Iris pigment epithelial cell (primary cell): ENCODE measurements at places on chromosomes 5 and 9.

- no peak for DNase-seq
Observed at GRCh38 chr9:137479892-137480685, 21.0 kb upstream of the NSMF start.

GRCh38 chr5:34604119-34604675 lies 51.9 kb upstream of the RAI14 start:
- DNase-seq: no peak

GRCh38 chr5:126052791-126053190 lies 370.4 kb upstream of the GRAMD2B start:
- DNase-seq: no peak

GRCh38 chr9:108761655-108762347 lies 94.0 kb downstream of the ACTL7B start:
- DNase-seq: peak; percentile 48

DNA sequence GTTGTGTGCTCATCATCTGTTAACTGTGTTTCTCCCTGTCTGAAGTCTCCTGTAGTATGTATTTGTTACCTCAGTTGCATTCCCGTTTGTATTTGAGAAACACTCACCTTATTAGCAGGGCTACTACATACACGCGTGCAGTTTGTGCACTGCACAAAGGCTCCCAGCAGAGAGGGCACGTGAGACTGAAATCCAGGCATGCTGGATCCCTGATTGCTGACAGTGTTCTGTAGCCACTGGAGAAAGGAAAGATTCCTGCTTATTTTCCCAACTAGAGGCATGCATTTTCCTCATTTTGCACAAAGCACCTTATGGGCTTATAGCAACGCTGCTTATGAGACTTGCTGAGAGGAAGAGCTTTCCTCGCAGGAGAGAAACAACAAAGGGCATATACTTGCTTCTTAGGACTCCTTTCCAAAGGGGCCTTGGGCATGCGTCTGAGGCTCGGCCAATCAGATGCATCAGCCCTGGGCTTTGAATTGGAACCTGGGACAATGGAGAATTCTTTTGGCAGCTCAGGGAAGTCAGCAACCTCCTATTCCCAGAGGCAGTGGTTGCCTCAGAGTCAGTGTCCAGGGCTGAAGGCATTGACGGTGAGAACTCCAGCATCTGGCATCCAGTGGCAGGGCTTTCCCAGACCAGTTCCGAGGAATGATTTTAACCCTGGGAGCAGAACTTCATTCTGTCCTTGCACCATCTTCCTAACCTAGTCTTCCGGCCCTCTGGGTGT lies 9.9 kb upstream of the MEGF10 start:
- no peak for DNase-seq

DNA sequence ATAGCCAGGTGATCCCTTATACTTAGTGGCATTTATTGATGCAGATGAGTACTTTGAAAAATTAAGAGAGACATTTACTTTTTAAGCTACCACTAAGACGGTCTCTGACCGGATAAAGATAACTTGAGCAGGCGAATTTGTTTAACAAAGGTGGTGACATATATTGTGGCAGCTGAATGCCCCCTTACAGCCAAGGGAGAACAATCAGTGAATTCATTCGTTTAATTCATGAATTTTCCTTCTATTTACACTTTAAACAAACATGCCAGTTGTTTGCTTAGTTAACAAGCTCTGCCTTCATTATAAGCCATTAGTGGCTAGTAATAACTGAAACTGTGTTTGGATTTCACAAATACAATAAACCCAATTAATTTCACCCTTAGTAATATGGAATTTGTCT lies 187.1 kb downstream of the AOPEP start:
- no peak for DNase-seq

GRCh38 chr5:138658676-138659075 lies 83.5 kb upstream of the HSPA9 start:
- no peak for DNase-seq

DNA sequence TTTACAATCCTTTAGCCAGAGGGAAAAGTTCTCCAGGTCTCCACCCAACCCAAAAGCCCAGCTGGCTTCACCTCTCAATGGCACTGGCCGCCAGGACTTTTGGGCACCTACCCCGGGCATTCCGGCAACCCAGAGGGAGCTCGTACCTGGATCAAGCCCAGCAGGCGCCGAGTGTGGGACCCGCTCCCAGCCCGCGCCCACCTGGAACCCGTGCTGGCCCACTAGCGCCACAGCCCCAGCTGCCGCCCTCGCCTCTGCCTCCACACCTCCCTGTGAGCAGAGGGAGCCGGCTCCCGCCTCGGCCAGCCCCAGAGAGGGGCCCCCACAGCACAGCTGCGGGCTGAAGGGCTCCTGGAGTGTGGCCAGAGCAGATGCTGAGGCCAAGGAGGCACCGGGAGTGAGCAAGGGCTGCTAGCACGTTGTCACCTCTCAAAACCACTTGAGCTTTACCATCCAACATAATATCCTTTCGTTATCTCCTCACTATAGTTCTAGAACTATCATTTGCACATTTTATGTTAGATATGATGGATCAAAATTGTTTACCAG lies 69.7 kb downstream of the GCNT1 start:
- DNase-seq: no peak

DNA sequence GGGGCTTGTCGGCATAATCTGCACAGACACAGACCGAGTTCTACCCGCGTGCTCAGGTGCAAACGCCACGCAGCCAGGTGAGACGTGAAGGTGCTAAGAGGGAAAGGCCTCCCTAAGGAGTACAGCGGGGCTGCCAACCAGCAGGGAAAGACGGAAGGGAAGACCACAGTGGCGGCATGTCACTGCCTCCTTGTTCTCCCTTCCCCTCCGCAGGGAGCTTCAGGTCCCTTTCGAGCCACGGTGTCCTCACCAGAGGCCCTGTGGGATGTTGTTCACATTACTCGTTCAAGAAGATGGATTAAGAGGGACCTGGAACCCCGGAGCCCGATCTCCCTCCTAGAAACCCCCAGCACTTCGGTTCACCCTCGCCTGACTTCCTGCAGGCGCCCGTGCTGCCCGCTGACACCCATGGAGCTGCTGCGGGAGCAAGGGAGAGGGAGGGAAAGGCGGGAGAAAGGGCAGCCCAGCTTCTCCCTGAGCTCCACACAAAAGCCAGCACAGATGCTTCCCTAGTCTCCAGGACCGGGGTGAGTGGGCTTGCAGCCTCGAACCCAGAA lies 686 bp downstream of the BRD9 start:
- peak; percentile 32 for DNase-seq

GRCh38 chr9:107214915-107215314 lies 68.2 kb upstream of the RAD23B start:
- DNase-seq: peak; percentile 36

DNA sequence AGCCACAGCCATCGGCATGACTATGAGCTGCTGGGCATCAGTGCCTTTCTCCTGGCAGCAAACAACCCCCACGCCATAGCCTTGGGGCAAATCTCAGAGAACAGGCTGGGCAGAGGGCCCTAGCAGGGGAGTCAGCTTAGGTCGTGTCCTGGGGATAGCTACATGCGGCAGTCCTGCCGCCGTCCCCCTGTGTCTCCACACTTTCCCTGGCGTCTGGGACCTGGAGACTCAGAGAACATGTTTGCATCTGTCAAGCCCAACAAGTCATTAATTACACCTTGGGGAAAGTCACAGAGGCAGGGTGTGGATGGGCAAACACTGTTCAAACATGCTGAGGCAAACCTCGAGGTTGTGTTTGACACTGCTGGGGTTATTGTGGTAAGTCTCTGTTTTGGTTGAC lies 123.6 kb downstream of the C5orf15 start:
- no peak for DNase-seq
